ENCODE measurements at places on chromosomes 6 and 20.

DNA sequence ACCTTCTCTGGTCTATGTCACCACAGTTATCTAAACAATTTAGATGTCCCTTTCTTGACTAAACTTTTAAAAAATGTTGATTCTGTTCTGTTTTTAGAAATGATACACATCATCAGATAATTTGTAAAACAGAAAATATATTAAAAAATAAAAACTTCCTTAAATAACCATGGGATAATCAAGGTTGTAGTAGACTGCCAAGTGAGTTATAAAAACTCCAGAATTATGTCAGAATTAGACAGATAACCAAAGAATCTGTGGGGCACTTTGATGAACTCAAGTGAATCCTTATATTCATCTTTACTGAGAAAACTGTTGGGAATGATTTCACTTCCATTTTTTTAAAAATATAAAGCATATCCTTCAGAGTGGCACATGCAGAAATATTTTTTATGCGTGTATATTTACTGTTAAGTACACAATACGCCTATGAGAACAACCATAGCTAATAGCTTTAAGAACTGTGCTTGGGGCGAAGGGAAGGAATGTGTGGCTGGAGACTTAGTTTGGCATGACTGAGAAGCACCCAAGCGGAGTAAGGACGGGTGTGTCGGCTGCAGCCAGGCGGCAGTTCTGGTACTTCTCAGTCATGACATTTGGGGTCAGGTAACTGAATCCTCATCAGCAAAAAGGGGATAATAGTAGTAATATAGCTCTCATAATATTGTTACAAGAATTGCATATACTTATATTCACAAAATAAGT, 604.7 kb upstream of the CITED2 start:
- DNase-seq, result no peak

DNA sequence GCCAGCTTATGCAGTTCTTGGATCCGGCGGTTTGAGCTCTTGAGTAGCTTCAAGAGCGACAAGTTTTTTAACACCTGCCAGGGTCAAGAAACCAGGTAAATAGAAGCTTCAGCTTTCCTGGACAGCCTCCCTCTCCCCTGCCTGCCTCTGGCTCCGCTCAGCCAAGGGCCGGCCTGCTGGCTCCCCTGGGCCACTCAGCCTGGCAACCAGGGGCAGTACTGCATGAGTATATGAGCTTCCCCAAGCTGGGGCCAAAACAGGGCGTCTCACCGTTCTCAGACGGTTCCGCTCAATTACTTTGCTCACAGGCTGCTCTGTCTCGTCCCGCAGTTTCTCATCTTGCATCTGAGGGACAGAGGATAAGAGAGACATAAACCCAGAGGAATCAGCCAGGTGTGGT, 856 bp downstream of the TP53TG5 start:
- DNase-seq, result no peak

DNA sequence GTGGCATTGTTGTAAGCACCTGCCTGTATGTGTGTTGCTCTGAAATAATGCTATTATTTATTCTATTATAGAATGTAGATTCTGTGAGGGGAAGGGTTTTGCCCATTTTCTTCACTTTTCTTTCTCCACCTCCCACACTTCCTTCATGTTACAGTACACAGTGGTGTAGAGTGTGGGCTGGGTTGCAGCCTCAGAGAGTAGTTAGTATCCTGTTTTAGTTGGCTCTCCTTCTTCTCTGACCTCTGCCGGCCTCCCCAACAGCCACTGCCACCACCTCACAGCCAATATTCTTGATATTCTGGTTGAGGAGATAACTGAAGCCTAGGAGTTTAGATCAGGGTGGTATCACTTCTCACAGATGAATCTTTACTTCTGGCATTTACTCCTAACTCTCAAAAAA, 143.4 kb downstream of the BCKDHB start:
- no peak for DNase-seq

GRCh38 chr6:159899994-159900745, 9.4 kb downstream of the MAS1 start:
- DNase-seq, result no peak

GRCh38 chr6:144781836-144782235, 496.7 kb downstream of the UTRN start:
- no peak for DNase-seq
